ENCODE measurements at places on chromosomes 7 and 10.

DNA sequence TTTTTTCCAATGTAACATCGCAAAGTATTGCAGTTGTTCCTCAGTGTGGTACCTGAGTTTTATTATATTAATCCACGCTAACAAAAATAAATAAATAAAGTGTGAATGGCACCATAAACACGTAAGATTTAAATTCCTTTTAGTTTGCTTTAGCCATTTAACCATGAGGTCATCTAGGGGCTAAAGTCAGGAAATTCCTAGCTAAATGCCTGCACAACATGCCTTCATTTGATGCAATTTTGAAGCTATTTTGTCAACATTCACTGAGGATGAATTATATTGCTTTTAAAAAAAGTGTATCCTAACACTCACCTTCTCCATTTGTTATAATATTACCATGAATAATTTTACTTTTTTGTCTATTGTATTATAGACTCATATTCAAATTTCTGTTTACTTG lies 714.4 kb downstream of the GATA3 start:
- H3K4me1 ChIP-seq: no peaks in the 10 kb centered on the region
- no peak overlapping the region for H3K4me3 ChIP-seq
- no peaks in the 10 kb centered on the region for H3K27me3 ChIP-seq
- no peak overlapping the region for H3K27ac ChIP-seq
- DNase-seq: no peak

- no peak for DNase-seq
- no peak overlapping the region for H3K4me3 ChIP-seq
- peaks cover 3% of the 10 kb centered on the region for H3K4me1 ChIP-seq
- no peaks in the 10 kb centered on the region for H3K27me3 ChIP-seq
Measured at GRCh38 chr7:8232999-8233847, 28.7 kb downstream of the ICA1 start.

- H3K4me3 ChIP-seq: peak overlapping the region; percentile 72
- no peaks in the 10 kb centered on the region for H3K27me3 ChIP-seq
- peak overlapping the region; percentile 15 for H3K27ac ChIP-seq
- no peaks in the 10 kb centered on the region for H3K36me3 ChIP-seq
Measured at GRCh38 chr7:816751-817671, 15.3 kb upstream of the SUN1 start.

GRCh38 chr10:70786799-70787415 lies 1.7 kb upstream of the TBATA start:
- DNase-seq: no peak
- H3K4me3 ChIP-seq: no peak overlapping the region
- no peak overlapping the region for H3K27ac ChIP-seq
- no peaks in the 10 kb centered on the region for H3K27me3 ChIP-seq

GRCh38 chr7:157462840-157463239 lies 126.0 kb downstream of the DNAJB6 start:
- no peak overlapping the region for H3K27ac ChIP-seq
- no peaks in the 10 kb centered on the region for H3K36me3 ChIP-seq
- H3K4me1 ChIP-seq: peaks cover 49% of the 10 kb centered on the region

- H3K4me3 ChIP-seq: no peak overlapping the region
- no peaks in the 10 kb centered on the region for H3K36me3 ChIP-seq
- H3K27ac ChIP-seq: no peak overlapping the region
- no peak for DNase-seq
Measured at GRCh38 chr7:105779856-105780780, 96.3 kb downstream of the ATXN7L1 start.

DNA sequence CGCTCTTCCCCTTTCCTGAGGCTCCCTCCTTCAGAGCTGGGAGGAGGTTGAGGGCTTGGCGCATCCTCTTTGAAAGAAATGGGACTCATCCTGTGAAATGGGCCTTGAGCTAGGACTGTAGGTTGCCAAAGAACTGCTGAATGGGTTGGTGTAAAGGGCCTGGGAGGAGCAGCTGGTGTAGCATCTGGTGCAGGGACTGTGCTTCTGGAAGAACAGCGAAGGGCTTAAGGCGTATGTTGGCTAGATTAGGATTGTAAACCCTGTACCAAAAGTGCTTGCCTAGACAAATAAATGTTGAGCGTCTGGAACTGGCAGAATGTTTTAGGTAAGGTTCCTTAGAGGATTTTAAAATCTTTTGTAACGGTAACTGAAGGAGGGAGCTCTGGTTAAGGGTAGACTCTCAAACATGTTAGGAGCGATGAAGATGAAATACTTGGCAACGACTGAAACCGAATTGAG lies 563 bp downstream of the STAM start:
- H3K4me3 ChIP-seq: peak overlapping the region; percentile 92
- peak; percentile 88 for DNase-seq
- H3K27ac ChIP-seq: peak overlapping the region; percentile 98
- H3K27me3 ChIP-seq: no peaks in the 10 kb centered on the region
- H3K36me3 ChIP-seq: no peaks in the 10 kb centered on the region

DNA sequence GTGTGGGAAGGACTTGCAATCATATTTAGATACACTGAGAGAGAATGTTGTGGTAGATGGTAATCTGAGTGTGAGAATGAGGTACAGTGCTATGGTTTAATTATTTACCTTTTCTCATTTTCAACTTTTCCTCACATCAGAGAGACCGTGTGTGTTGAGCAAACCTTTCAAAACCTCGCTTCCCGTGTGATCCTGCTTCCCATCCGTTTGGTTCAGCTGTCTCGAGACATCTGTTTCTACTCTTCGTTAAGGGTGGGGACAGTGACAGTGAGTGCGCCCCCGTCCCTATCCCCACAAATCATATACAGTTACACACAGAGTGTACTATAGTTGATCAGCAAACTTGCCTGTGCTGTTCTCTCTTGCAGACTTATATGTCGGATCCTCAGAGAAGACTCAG lies 33.0 kb upstream of the NOBOX start:
- H3K27me3 ChIP-seq: no peaks in the 10 kb centered on the region
- DNase-seq: no peak
- no peak overlapping the region for H3K4me3 ChIP-seq
- no peaks in the 10 kb centered on the region for H3K36me3 ChIP-seq

DNA sequence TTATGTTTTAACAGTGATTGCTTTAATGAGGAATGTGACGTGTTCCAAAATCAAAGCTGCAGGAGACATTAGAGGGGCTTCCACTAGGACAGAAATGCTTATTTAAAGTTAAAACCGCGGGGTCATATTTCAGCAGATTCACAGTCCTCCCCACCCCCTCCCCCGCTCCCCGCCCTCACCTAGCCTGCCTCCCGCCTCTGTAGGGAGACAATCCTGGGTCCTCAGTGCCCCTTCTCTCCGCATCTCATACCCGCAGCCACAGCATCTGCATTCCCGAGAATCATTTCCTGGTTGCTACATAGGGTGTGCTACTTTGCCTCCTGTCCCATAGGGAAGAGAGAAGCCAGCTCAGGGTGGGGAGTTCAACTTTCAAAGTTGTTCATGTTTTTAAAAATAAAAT lies 3.1 kb upstream of the DRGX start:
- H3K36me3 ChIP-seq: peaks cover 3% of the 10 kb centered on the region
- no peak overlapping the region for H3K27ac ChIP-seq
- no peak for DNase-seq
- peaks cover 79% of the 10 kb centered on the region for H3K27me3 ChIP-seq
- H3K4me1 ChIP-seq: peaks cover 38% of the 10 kb centered on the region

DNA sequence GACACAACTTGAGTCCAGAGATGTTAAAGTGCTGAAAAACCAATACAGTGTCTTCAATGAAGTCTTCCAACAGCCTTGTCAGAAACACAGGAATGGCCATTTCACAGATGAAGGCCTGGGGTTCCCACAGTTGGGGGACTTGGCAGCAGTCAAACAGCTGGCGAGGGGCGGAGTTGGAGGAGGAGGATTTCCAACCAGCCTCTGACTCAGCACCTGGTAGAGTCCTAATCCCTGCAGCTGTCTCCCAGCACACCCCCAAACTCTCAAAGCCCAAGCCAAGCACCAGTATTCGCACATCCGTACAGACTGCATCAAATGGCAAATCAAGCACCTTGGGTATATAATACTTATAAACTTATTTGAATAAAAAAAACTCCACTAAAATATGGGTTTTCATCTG lies 28.0 kb downstream of the CTBP2 start:
- no peak overlapping the region for H3K4me3 ChIP-seq
- no peak for DNase-seq
- H3K27me3 ChIP-seq: no peaks in the 10 kb centered on the region
- peaks cover 36% of the 10 kb centered on the region for H3K4me1 ChIP-seq

- no peaks in the 10 kb centered on the region for H3K36me3 ChIP-seq
- no peaks in the 10 kb centered on the region for H3K27me3 ChIP-seq
- no peak overlapping the region for H3K4me3 ChIP-seq
- DNase-seq: no peak
- no peak overlapping the region for H3K27ac ChIP-seq
- no peaks in the 10 kb centered on the region for H3K4me1 ChIP-seq
Measured at GRCh38 chr7:87048839-87049238, 10.6 kb downstream of the ELAPOR2 start.

DNA sequence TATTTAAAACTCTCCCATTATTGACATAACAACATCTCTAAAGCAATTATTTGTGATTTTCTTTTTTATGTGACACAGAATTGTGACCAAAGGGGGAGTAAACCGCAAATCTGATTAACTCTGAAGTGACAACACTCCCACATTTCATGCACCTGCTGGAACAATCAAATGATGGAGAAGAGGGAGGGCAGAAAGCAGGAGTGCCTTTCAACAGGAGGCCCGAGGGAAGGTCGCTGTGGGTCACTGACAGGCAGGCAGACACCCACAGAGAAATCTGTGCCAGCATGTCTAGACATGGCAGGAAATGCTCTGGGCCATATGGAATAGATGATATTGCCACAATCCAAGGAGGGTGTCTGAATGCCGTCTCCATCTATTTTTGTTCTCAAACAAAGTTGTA lies 247.3 kb downstream of the DOCK4 start:
- no peak overlapping the region for H3K27ac ChIP-seq
- H3K27me3 ChIP-seq: no peaks in the 10 kb centered on the region
- H3K4me3 ChIP-seq: no peak overlapping the region

DNA sequence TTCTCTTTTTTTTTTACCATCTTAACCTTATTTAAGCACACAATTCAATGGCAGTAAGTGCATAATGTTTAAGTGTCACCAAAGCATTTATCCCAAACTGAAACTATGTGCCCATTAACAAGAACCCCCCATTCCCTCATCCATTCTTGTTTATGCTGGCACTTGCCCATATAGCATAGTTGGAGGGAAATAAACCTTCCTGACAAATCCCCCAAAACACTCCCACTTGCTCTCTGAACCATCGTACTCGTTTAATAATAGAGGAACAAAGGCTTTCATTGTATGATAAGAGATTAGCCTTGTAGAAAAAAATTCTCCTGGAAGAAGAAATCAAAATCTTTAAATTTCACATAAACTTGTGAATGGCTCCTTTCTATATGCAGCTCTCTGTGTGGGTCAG lies 26.4 kb upstream of the KCNMA1 start:
- no peak overlapping the region for H3K4me3 ChIP-seq
- DNase-seq: no peak
- H3K27me3 ChIP-seq: no peaks in the 10 kb centered on the region

DNA sequence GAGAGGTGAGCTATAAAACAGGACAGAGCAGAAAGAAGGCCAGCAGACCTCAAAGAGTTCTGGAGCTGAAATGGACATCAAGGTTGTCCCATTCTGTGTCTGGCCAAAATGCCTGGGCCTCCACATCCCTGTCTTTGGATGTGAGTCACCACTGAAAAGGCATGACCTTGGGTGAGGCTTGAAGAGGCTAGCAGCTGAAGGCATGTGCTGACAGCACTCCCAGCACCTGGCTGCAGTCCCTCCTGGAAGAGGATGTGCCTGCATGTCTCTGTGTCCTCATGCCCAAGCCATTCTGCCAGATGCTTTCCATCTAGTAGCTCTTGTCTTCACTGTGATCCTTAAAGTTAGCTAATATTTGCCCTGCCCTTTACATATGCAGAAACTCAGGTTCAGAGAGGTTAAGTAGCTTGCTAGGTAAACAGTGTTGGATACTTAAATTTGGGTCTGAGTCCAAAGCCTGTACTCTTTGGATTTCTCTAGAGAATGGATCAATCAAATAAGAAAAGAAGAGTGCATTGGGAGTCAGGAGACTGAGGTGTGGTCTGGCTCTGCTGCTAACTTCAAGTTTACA lies 35.8 kb downstream of the HECW1 start:
- no peak for DNase-seq
- no peaks in the 10 kb centered on the region for H3K27me3 ChIP-seq
- H3K4me1 ChIP-seq: no peaks in the 10 kb centered on the region
- H3K4me3 ChIP-seq: no peak overlapping the region

GRCh38 chr10:113331961-113332360 lies 220.9 kb upstream of the HABP2 start:
- no peaks in the 10 kb centered on the region for H3K27me3 ChIP-seq
- DNase-seq: no peak
- no peaks in the 10 kb centered on the region for H3K4me1 ChIP-seq
- H3K4me3 ChIP-seq: no peak overlapping the region
- no peaks in the 10 kb centered on the region for H3K36me3 ChIP-seq

DNA sequence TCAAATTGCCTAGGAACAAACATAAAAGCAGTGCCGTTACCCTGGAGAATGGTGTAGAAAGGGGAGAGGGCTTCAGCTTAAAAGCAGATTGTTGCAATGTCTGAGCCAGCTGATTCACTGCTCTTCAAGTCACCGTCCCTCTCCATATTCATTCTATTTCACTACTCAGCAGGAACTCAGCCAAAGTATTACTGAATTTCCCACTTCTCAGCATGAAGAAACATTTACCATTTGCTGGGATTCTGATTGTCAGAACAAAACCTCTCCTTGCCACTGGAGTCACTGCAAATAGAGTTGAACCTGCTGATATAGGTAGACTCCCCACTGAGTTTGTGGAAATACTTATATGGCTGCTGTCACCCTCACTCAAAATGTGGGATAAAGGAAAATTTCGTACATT lies 71.7 kb downstream of the PPP1R17 start:
- no peak overlapping the region for H3K27ac ChIP-seq
- no peak overlapping the region for H3K4me3 ChIP-seq
- no peaks in the 10 kb centered on the region for H3K27me3 ChIP-seq
